ENCODE measurements at places on chromosomes 7 and 10.

GRCh38 chr7:91294639-91295220 is 30.5 kb downstream of the FZD1 start:
- DNase-seq: no peak

DNA sequence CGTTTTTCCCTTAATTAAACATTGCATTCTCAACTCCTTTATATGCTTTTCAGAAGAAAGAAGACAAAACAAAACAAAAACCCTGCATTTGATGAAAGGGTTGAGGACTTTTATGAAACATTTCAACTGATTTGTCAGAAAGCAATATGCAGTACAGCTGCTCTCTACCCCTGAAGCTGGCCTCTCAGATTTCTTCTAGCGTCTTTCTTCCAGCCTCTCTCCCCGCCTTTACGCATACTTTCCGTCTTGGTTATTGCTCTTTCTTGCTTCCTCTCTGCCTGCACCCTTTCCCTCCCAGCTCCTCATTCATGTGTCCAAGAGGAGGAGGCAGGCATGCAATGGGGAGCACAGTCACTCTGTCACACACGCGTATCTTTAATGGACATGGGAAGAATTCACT is 91.0 kb upstream of the COL1A2 start:
- DNase-seq: no peak

- no peak for DNase-seq
Measured at GRCh38 chr7:22350466-22351328, 6.3 kb downstream of the RAPGEF5 start.

DNA sequence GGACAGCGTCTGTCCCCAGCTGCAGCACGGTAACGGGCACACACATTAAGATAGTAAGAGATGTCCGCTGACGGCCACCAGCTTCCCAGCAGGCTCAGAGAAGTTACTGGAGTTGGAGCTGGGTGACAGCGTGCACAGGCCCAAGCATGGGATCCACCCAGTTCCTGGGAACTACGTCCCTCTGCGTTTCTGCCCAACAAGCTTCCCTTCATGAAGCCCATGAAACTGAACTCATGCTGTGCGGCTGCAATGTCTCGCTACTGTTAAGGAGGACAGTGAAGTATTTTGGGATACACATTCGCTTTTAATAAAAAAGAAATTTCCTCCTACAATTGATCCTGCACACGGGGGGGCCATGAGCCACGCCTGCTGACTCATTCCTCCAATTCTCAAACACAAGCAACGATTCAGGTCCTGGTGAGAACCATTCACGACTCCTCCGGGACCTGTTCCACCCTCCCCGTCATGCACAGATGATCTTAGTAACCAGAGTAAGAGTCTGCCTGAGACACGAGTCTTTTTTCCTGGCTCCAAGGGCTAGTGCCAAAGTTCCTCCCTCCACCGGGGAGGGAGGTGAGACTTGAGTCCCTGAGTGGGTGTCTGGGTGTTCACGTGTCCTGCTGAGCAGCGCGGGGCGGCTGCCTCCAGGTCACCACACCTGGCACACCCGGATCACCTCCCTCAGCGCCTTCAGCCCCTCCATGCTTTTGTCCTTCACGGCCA is 2.6 kb downstream of the PSMG3 start:
- no peak for DNase-seq

- DNase-seq: no peak
Measured at GRCh38 chr7:33262476-33262875, 133.1 kb downstream of the BBS9 start.

- peak; percentile 15 for DNase-seq
Measured at GRCh38 chr7:50661345-50662040, 96.3 kb upstream of the DDC start.

- DNase-seq: no peak
Measured at GRCh38 chr7:128783143-128783861, 7.7 kb upstream of the OPN1SW start.

- no peak for DNase-seq
Measured at GRCh38 chr10:2020836-2021235, 283.5 kb upstream of the ADARB2 start.

DNA sequence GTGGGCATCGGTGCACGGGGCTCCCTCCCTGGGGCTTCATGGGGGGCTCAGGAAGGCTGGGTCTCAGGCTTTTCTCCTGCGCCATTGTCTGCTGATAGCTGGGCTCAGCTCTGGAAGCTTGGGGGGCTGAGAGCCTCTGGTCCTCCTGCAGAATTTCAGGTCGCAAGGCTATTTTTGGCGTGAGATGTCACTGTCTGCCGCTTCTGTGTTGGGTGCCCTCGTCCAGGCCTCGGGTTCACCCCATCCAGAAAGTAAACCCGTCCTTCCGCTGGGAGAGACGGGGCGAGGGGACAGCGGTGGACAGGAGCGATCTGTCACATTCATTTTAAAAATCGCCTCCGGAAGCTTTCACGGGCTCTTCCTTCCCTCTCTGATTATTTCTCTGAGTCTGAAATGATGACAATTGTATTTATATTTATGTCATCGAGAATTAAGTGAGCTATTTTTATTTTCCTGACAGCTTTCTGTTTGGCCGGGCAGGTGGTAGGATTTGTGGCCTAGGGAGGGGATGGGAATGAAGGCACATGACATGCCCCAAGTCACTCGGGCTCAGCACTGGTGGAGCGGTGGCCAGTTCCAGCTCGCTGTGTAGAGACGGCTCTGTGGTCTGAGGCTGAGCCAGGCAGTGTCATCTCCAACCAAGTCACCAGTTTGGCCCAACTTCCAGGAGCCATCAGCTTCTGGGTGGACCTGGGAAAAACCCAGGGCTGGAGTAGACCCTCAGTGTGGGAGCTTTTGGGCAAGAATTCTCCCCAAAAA is 40.7 kb upstream of the AP5Z1 start:
- DNase-seq: no peak

DNA sequence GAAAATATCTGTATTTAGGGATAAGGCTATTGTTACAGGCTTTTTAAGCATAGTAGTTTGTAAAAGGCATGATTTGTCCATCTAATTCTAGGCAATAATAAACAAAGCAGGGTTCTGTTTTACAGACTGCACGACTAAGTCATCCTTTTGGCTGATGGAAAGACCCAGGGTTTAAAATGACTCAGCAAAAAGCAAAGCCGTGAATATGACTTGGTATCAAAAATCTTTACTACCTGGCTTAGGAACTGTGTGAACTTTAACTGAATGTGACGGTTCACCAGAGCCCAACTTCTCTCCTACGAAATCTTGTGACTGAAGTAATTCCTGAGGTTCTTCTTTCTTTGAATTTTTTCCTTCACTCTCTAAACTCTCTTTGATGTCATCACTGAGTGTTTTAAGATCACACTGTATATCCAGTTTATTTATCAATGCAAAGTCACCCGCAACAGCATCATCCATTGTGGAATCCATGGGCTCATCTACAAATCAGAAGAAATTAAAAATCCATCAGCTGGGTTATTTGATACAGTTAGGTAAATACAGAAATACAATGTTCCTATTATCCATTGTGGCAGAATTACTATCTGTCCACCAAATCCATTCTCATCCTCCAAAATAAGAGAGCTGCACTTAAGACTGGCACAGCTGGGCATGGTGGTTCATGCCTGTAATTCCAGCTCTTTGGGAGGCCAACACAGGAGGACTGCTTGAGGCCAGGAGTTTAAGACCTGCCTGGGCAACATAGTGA is 17.0 kb downstream of the ATE1 start:
- DNase-seq: no peak

DNA sequence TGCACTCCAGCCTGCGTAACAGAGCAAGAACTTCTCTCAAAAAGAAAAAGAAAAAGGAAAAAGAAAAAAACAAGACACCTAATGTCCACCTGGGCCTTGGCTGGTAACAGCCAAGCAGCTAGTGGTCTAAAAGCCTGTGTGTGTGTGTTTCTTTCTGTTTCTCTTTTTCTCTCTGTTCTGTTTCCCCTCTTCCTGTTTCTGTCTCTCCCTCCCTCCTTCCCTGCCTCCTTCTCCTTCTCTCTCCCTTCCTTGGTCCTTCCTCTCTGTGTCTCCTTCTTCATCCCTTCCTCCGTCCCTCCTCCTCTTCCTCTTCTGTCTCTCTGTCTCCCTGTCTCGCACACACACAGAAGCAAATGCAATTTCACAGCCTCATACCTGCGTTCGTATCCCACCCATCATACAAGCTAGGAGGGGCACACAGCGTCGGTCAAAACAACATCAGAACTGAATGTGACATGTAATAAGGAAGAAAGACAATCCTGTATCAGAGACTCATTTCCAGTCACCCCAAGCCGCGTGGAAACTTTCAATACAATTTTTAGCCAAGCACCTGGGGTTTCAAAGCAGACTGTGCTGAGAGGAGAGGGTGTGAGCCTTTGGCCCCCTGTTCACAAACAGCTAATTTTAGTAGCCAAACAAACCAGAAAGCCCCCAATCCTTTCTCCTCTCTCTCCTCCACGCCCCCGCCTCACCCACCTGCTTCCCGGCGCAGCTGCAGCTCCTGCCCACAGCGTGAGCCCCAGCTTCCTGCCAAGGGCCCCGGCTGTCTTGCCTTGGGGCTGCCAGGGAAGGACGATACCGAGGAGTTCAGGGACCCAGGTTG is 50.2 kb upstream of the GNA12 start:
- peak; percentile 83 for DNase-seq

DNA sequence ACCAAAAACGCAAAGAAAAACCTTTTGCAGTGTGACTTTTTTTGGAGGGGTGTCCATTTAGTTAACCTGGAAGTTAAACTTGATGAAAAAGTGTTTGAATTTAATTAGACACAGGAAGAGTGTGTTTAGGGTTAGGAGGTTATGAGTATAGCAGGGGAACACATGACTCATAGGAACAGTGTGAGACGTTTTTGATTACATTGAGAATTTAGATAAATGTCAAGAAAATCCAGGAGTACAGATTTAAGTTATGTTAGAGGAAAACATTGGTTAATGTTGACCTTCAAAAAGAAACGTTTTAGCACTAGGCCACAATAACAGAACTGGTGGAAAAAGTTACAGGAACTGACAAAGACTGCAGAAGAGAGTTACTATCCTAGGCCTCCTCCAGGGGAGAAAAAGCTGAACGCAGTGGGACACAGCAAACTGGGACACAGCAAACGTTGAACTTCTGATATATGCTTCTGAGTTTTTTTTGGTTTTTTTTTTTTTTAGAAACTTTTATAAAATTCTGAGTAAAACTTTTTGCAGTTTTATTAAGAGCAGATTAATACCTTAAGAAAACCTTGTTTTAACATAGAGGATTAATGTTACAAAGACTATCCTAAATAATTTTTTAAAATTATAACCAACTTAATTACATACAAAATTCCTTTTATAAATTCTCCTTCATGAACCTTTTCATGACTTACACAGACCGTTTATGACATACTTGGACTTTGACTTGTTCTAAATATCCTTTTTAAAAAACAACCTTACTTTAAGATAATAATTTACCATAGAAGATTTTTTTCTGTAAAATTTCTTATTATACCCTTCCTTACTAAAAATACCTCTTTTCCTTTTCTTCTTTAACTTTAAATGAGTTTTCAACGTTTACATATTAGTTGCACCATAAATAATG is 22.2 kb downstream of the LANCL2 start:
- DNase-seq: no peak
